ENCODE measurements at places on chromosomes 4 and X. TPM values are rescaled to one million over a fixed set of nuclear protein-coding genes. Genes with fewer than 3 reads are reported as not detected.

- H3K4me3 ChIP-seq, result peak overlapping the region; percentile 34
- H3K36me3 ChIP-seq, result peaks cover 13% of the 10 kb centered on the region
- no peak for DNase-seq
- H3K27ac ChIP-seq, result no peak overlapping the region
Observed at GRCh38 chr4:7610841-7611240, 176.1 kb upstream of the PSAPL1 start.

DNA sequence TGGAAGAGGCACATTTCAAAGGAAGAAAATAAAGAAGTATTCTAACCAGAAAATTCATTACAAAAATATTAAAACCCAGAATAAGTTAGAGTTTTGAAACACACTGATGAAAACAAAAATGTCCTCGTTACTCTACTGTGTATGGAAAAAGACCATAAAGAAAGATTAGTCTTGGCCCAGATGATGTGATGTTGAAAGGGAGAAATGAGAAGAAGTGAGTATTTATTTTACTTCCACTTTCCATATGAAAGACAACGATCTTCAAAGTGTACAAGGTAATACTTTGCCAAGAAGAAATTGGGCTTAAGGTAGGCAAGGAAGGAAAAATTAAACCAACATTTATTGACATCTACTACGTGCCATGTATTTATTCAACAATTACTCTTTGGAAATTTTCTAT is 48.6 kb upstream of the EMCN start:
- H3K27ac ChIP-seq, result no peak overlapping the region
- H3K36me3 ChIP-seq, result no peaks in the 10 kb centered on the region
- no peak overlapping the region for H3K4me3 ChIP-seq
- no peaks in the 10 kb centered on the region for H3K27me3 ChIP-seq

DNA sequence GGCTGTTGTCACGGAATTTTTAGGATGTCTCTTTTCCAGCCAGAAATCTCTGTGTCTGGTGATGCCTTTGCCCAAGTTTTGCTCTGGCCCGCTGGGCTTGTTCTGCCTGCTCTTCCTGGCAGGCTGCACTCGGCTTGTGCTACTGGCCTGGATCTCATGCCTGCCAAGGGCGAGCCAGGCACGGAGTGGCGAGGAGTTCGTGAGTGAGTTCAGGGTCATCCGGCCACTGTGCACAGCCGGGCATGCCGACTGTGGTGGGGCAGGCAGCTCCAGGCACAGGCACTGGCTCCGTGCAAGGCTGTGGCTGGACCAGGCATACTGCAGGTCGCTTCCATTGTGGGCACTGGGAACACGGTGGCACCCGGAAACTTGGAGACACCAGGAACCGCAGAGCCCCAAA is 129.1 kb downstream of the ARHGAP10 start:
- DNase-seq, result no peak
- H3K4me1 ChIP-seq, result peaks cover 13% of the 10 kb centered on the region
- no peak overlapping the region for H3K27ac ChIP-seq
- H3K36me3 ChIP-seq, result no peaks in the 10 kb centered on the region

GRCh38 chrX:130846746-130847145 is 56.3 kb downstream of the ENOX2 start:
- DNase-seq, result no peak
- no peak overlapping the region for H3K4me3 ChIP-seq
- H3K27me3 ChIP-seq, result peaks cover 1% of the 10 kb centered on the region
- H3K4me1 ChIP-seq, result peaks cover 8% of the 10 kb centered on the region
- H3K27ac ChIP-seq, result no peak overlapping the region
- no peaks in the 10 kb centered on the region for H3K36me3 ChIP-seq

UBA1 gene
- 503 TPM for total RNA-seq

YY2 gene
- total RNA-seq, result 1.1 TPM

- peak overlapping the region; percentile 52 for H3K27ac ChIP-seq
- H3K27me3 ChIP-seq, result peaks cover 49% of the 10 kb centered on the region
- H3K4me1 ChIP-seq, result peaks cover 59% of the 10 kb centered on the region
- peaks cover 13% of the 10 kb centered on the region for H3K36me3 ChIP-seq
- no peak for DNase-seq
Observed at GRCh38 chr4:7775396-7775795, 164.3 kb downstream of the AFAP1 start.

TMEM150C gene
- total RNA-seq, result 5.1 TPM

SPANXB1 gene
- not detected for total RNA-seq

GRCh38 chr4:115424852-115425251 is 311.4 kb upstream of the NDST4 start:
- no peak overlapping the region for H3K27ac ChIP-seq
- no peaks in the 10 kb centered on the region for H3K27me3 ChIP-seq
- H3K4me3 ChIP-seq, result no peak overlapping the region
- no peak for DNase-seq

DNA sequence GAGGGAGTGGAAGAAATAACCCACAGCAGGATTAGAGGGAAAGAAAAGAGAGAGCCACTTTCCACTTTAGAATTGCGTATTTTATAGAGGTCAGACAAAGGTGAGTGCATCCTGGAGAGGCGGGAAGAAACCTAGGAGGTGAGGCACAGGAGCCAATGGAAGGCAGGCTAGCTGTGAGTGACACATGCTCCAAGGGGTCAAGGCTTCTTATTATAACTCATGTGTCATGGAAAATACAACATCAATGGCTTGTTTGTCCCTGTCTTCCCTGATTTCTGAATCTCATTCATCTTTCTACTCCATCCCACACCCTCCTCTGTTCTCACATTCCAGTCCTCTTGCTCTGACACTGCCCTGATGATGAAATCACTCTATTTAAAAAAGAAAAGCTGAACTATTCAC is 14.4 kb downstream of the ANXA3 start:
- peaks cover 5% of the 10 kb centered on the region for H3K27me3 ChIP-seq
- no peak for DNase-seq
- H3K4me3 ChIP-seq, result no peak overlapping the region
- H3K4me1 ChIP-seq, result peaks cover 9% of the 10 kb centered on the region
- H3K36me3 ChIP-seq, result no peaks in the 10 kb centered on the region

DNA sequence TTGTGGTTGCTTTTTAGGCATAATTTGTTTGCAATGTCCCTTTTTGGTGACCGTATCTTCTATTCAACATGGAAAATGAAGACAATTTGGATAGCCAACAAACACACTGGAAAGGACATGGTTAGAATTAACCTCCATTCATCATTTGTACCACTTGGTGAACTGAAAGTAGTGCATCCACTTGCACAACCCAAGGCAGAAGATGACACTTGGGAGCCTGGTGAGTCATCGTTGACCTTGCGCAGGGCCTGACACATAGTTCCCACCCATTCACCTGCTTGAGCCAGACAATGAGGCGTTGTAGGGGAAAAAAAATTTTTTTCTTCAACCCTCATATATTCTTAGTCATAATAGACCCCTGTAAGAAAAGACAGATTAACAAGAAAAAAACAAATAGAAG is 32.4 kb downstream of the EGF start:
- DNase-seq, result no peak
- no peaks in the 10 kb centered on the region for H3K27me3 ChIP-seq
- no peak overlapping the region for H3K27ac ChIP-seq
- H3K4me1 ChIP-seq, result no peaks in the 10 kb centered on the region

SLC25A5 gene
- 179 TPM for total RNA-seq

- H3K4me1 ChIP-seq, result no peaks in the 10 kb centered on the region
- H3K27me3 ChIP-seq, result no peaks in the 10 kb centered on the region
- H3K4me3 ChIP-seq, result no peak overlapping the region
- no peak for DNase-seq
Observed at GRCh38 chr4:53150631-53151488, 215.0 kb downstream of the SCFD2 start.

GRCh38 chrX:123920105-123920785 is 41.3 kb upstream of the STAG2 start:
- H3K4me3 ChIP-seq, result no peak overlapping the region
- H3K27ac ChIP-seq, result no peak overlapping the region
- H3K27me3 ChIP-seq, result no peaks in the 10 kb centered on the region
- no peak for DNase-seq

ZNF711 gene
- total RNA-seq, result 41.9 TPM

- H3K27me3 ChIP-seq, result peaks cover 3% of the 10 kb centered on the region
- peaks cover 5% of the 10 kb centered on the region for H3K4me1 ChIP-seq
- no peak overlapping the region for H3K27ac ChIP-seq
Observed at GRCh38 chr4:94544811-94545210, 93.1 kb downstream of the PDLIM5 start.

DNA sequence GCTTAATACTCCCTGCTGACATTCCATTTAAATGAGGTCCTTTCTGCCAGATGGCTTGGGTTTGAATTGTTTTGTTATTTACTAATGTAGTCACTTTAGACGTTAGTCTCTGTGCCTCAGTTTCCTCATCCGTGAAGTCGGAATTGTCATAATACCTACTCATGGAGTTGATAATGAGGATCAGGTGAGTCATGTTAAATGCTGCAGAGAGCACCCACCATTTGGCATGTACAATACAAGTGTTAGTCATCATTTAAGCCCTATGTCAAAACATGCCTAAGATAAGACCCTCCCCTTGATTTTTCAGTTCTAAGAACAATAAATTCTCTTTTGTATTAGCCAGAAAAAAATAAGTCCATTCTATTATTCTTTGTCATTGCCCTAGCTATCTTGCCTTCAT is 534.8 kb upstream of the HTR2C start:
- H3K4me1 ChIP-seq, result no peaks in the 10 kb centered on the region
- no peak overlapping the region for H3K4me3 ChIP-seq
- no peaks in the 10 kb centered on the region for H3K36me3 ChIP-seq

RADX gene
- 7.5 TPM for total RNA-seq

DNA sequence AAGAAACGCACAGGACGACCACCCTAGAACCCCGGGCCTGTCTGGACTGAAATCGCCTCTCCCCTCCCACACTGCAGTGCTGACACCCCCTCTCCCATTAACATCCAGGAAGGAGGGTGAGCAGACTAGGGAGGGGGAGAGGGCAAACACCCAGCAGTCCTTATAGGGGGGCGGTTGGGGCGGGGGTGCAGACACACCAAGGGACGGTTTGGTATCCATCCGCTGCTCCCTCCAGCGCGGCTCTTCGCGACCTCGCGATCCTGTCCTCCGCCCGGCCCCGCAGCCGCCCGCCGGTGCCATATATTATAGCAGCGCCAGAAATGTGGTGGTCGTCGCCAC is 411 bp upstream of the GPRASP1 start:
- H3K27ac ChIP-seq, result no peak overlapping the region
- H3K36me3 ChIP-seq, result peaks cover 2% of the 10 kb centered on the region
- H3K4me3 ChIP-seq, result peak overlapping the region; percentile 92
- no peak for DNase-seq
- H3K4me1 ChIP-seq, result no peaks in the 10 kb centered on the region

P2RY8 gene
- 2.3 TPM for total RNA-seq

DNA sequence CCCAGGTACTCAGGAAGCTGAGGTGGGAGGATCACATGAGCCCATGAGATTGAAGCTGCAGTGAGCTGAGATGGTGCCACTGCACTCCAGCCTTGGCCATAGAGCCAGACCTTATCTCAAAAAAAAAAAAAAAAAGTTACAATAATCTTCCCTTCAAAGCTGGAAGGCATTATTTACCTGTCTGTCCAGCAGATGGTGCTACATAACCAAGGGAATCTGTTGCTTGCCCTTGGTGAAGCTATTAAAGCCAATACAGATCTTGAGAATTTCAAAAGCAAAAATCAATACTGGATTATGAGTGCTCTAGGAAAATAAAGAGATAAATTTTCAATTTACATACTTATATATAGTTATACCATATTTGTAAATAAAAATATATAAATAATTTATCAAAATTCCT is 25.9 kb downstream of the PKD2 start:
- DNase-seq, result no peak
- no peaks in the 10 kb centered on the region for H3K36me3 ChIP-seq
- H3K27ac ChIP-seq, result no peak overlapping the region
- H3K4me1 ChIP-seq, result no peaks in the 10 kb centered on the region
- no peak overlapping the region for H3K4me3 ChIP-seq

ADH6 gene
- not detected for total RNA-seq

JADE3 gene
- 14.0 TPM for total RNA-seq

- no peak overlapping the region for H3K27ac ChIP-seq
- DNase-seq, result no peak
- H3K27me3 ChIP-seq, result peaks cover 6% of the 10 kb centered on the region
- no peaks in the 10 kb centered on the region for H3K36me3 ChIP-seq
- H3K4me1 ChIP-seq, result peaks cover 31% of the 10 kb centered on the region
Observed at GRCh38 chr4:8439168-8439567, 1.4 kb downstream of the ACOX3 start.

DNA sequence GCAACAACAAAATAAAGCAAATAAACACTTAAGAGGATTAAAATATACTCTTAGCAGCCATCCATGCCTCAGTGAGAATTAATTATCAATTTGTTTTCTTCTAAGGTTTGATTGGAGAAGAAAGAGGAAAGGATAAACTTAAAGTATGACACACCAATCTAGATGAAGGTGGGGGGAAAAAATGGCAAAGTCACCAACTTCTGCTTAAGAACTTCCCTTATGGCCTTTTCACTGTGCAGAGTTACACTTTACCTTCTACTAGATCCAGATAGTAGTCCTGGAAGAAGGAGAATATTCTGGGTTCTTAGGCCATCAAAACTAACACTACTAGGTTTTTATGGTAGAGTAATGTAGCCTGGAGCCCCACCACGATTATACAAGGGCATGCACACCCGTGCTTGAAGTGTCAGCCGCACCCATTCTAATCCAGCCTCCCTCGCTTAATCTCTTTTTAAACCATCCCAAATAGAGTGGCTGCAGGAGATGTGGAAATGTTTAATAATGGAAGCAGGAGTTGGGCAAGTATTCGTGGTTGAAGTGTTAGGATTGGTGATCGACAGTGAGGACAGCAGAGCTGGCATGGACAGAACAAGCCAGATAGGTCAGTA is 14.1 kb downstream of the ENPEP start:
- no peaks in the 10 kb centered on the region for H3K36me3 ChIP-seq
- peaks cover 19% of the 10 kb centered on the region for H3K4me1 ChIP-seq
- DNase-seq, result no peak
- no peak overlapping the region for H3K4me3 ChIP-seq

DNA sequence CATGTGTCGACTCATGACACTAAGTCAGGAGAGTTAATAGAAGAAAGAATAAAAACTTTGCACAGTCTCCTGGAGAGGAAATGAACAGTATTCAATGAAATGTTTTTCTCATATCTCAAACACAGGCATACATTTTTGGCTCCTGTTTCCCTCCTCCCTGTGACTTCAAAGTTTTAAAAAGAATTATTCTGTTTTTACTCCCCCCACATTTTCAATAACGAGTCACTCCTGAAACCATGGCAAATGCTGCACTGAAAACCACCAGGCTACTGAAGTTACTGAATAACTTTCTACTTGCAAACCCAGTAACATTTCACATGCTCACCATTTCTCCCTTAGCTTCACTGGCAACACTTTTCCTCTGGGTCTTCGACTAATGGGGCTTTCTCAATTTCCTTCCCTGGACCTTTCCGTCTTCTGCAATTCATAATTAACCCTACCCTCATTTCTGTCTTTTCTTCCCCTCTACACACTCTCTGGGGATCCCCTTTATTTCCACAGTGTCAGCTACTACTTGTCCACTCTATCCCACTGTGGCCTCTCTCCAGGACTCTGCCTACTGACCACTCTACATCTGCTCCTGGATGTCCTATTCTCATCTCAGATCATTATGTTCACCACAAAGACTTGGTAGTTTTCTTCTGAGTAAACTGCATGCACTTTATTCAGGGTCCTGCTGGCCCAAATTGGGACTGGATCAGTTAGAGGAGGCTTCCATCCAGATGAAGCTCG is 225.8 kb upstream of the ETNPPL start:
- DNase-seq, result no peak
- H3K27me3 ChIP-seq, result no peaks in the 10 kb centered on the region
- no peaks in the 10 kb centered on the region for H3K4me1 ChIP-seq
- H3K4me3 ChIP-seq, result no peak overlapping the region
- H3K36me3 ChIP-seq, result no peaks in the 10 kb centered on the region
- H3K27ac ChIP-seq, result no peak overlapping the region

NOX1 gene
- total RNA-seq, result not detected

TSPAN5 gene
- total RNA-seq, result 40.5 TPM
